ENCODE measurements at places on chromosomes 12 and 14. TPM values are rescaled to one million over a fixed set of nuclear protein-coding genes. Genes with fewer than 3 reads are reported as not detected.

The NCAPD2 gene
- total RNA-seq = 82.7 TPM

The PTCSC3 gene
- not detected for total RNA-seq

The DNAI7 gene
- total RNA-seq = not detected

The LRRC10 gene
- not detected for total RNA-seq

The SYCP3 gene
- 0.07 TPM for total RNA-seq

The TRIAP1 gene
- 71.7 TPM for total RNA-seq

The RPS6KL1 gene
- total RNA-seq = 12.5 TPM

The IGF1 gene
- total RNA-seq = under 0.01 TPM

The TEX52 gene
- not detected for total RNA-seq

The ACSS3 gene
- 0.43 TPM for total RNA-seq

The FAM222A gene
- 0.93 TPM for total RNA-seq

The COX8C gene
- not detected for total RNA-seq

The HELB gene
- total RNA-seq = 5.8 TPM

The SRGAP1 gene
- total RNA-seq = 7.6 TPM

The RNF212B gene
- not detected for total RNA-seq

All from thoracic aorta endothelial cell (primary cell).